ENCODE measurements at places on chromosomes 3 and 15.

GRCh38 chr3:36653095-36653494 is 111.3 kb downstream of the DCLK3 start:
- DNase-seq, result no peak

- peak; percentile 61 for DNase-seq
Observed at GRCh38 chr3:54853573-54854404, 74.1 kb downstream of the LRTM1 start.

- no peak for DNase-seq
Observed at GRCh38 chr15:56160966-56161365, 82.7 kb downstream of the RFX7 start.

DNA sequence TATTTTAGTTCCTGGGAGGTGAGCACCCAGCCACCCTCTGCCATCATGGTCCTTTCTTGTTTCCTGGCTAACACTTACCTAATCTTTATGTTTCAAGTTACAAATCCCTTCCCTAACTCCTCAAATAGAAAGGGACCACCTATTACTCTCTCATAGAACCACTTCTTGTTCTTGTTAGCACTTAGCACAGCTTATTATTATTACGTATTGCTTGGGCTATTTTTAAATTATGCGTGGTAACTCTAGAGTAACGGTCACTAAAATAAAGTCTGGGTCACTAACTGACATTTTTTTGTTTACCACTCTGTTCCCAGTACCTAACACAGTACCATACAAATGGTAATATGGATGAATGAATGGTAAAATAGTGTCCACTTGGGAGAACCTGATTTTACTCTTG is 141.9 kb downstream of the LRTM1 start:
- DNase-seq, result no peak

GRCh38 chr3:197562398-197563251 is 6.9 kb upstream of the BDH1 start:
- no peak for DNase-seq

DNA sequence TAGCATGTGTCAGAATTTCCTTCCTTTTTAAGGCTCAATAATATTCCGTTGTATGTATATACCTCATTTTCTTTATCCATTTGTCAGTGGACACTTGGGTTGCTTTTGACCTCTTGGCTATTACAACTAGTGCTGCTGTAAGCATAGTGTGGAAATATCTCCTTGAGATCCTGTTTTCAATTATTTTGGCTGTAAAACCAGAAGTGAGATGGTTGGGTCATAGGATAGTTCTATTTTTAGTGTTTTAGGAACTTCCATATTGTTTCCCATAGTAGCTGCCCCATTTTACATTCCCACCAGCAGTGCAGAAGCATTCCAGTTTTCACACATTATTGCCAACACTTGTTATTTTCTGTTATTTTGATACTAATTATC is 70.4 kb upstream of the C15orf39 start:
- DNase-seq, result no peak

DNA sequence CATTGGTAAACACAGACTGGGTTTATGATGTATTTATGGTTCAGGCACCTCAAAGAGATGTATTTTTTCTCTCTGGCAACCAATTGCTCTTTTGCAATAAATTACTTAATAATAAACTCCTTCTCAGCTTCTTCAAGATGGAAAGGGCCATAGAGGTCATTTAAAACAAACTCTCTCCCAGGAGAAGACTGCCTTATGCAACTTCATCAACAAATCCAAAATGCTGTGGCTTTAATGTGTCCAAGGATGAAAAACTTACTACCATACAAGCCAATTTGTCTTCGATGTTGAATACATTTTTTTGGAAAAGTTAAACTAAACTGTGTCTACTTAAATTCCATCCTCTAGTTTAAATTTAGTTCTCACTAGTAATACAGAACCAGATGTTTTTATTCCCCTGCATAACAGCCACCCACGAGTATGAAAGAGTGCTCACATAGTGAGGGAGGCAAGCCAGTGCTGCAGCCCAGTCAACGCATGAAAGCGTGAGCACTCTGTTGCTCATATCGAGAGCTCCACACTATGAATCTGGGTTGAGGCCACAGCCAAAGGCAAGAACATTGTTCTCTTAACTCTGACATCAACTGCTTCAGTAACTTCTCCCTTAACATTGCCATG is 761.3 kb upstream of the GRM7 start:
- DNase-seq, result no peak

- DNase-seq, result no peak
Observed at GRCh38 chr15:72948662-72949061, 103.6 kb upstream of the NEO1 start.

DNA sequence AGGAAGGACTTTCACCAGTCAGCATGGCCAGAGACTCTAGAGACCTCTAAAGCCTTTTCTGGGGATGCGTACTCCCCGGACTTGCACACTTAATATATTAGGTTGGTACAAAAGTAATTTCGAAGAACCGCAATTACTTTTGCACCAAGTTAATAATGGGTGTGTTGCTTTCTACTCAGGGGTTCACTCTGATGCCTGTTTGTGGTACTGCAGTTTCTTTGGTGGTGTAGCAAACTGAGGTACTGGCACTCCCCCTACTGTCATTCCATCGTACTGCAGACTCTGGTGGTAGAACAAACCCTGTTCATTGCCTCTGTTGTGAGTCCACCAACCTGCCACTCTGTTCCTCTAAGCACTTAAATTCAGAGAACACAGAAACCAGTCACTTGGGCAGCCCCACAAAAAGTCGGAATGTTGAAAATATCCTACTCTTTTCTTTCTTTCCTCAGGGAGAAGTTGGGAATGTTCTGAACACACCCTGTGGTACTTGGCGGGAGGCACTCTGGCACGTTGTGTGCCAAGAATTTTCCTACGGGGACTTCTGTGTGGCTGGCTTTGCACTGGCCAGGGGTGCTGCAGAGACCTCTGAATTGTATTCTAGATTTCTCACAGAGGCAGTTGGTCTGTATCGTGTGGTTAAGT is 46.3 kb downstream of the GABRG3 start:
- DNase-seq, result peak; percentile 35

GRCh38 chr3:157136647-157137387 is 23.1 kb downstream of the CCNL1 start:
- DNase-seq, result no peak

- DNase-seq, result peak; percentile 21
Observed at GRCh38 chr3:148021381-148021780, 612.2 kb downstream of the ZIC1 start.

- no peak for DNase-seq
Observed at GRCh38 chr3:95654570-95655362, 1159.6 kb upstream of the EPHA6 start.

DNA sequence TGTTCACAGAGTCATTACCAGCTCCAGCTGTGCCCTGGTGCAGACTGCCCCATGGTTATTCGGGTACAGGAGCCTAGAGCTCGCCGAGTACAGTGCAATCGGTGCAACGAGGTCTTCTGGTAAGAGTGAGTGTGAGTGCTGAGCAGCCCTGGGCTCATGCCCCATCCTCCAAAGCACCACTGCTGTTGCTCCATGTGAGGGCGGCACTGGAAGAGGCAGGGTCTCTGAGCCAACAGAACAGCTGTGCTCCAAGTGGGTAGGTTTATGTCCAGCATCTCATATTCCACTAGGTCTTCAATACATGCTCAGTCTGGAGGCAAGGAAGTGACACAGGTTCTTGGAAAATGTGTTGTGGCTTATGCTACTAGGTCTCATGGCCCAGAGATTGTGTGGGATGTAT is 19.5 kb upstream of the P4HTM start:
- no peak for DNase-seq

DNA sequence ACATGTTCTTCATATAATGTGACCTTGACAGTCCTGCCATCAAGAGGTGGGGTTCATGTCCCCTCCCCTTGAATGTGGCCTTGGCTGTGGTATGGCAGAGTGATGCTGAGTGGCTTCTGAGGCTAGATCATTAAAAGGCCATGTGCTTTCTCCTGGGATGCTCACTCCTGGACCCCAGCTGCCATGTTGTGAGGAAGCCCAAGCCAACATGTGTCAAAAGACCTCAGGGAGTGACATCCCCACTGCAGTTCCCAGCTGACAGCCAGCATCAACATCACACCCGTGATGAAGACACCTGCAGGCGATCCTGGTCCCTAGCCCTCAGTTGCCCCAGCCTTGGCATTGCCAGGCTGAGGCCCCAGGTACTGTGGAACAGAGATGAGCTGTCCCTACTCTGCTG is 36.6 kb downstream of the EBLN2 start:
- DNase-seq, result no peak

DNA sequence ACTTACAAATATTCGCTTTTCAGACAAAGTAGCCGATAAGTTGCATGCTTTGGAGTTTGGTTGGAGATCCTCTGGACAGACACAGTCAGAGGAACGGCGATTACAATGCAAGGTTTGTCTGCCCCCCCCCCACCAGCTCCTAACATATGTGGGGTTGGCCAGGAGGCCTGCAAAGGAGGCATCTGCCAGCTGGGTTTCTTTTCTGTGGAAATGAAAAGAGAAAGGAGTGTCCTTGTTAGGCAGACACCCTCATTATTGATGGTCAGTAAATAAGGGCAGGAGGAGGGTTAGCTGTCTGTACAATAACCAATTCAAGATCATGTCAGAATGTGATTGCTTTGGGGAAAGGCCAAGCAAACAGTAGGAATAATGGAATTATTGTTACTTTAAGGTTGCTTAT is 49.1 kb downstream of the TLNRD1 start:
- no peak for DNase-seq

DNA sequence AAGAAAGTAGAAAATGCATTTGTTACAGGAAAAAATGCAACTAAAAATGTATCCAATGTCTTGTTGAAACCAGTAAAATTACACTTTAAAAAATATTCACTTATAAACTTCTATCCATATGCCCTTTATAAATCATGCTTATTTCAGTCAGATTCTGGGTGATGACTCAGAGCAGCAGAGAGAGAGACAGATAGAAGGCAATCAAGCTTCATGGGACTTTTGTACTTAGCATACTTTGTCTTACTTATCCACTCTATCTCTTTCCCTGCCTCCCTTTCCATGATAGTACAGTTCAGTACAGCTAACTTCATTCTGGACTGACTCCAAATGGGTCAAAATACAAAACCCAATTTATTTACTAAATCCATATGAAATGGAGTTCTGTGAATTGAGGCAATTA is 1438.2 kb downstream of the ZPLD1 start:
- DNase-seq, result no peak

- no peak for DNase-seq
Observed at GRCh38 chr15:92268900-92269299, 124.8 kb upstream of the ST8SIA2 start.

- DNase-seq, result no peak
Observed at GRCh38 chr3:12114251-12114650, 44.5 kb downstream of the TIMP4 start.
